ENCODE measurements at places on chromosomes 7 and 10. TPM values are rescaled to one million over a fixed set of nuclear protein-coding genes. Genes with fewer than 3 reads are reported as not detected.

ENTPD1 gene
- 0.27 TPM for total RNA-seq

SAP25 gene
- 2.2 TPM for total RNA-seq

PDZD7 gene
- total RNA-seq: 1.3 TPM

CPVL gene
- total RNA-seq: 42.0 TPM

GDF10 gene
- total RNA-seq: 1.1 TPM

UPK3B gene
- 1.1 TPM for total RNA-seq

ITPRID1 gene
- not detected for total RNA-seq

EBLN1 gene
- total RNA-seq: not detected

ECHS1 gene
- total RNA-seq: 30.7 TPM

NUTM2E gene
- total RNA-seq: under 0.01 TPM

KCNIP2 gene
- 0.27 TPM for total RNA-seq

FAM180A gene
- total RNA-seq: not detected

DNAH11 gene
- under 0.01 TPM for total RNA-seq

Measured in hematopoietic multipotent progenitor cell (in vitro differentiated cells).